ENCODE measurements at places on chromosomes 7 and 10.

DNA sequence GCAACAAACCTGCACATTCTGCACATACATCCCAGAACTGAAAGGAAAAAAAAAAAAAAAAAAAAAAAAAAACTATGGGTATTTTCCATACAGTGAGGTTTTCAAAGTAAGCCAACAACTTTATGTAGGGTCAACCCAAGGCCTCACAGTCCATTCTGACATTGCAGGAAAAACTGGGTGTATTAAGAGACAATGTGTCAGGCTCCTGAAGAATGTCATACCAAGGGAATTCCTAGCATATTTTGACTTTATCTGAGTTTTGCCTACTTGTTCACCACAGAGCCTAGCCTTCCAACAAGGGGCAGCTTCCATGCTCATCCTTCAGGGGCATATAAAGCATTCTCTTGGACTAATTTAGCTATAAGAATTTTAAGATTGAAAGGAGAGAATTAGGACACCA lies 368.9 kb downstream of the PLXDC2 start:
- DNase-seq, result no peak

- peak; percentile 16 for DNase-seq
Observed at GRCh38 chr10:68406111-68406814, 814 bp downstream of the RUFY2 start.

GRCh38 chr10:131859341-131860020 lies 41.3 kb upstream of the PPP2R2D start:
- no peak for DNase-seq

GRCh38 chr10:104548090-104548489 lies 93.0 kb upstream of the SORCS3 start:
- no peak for DNase-seq
